Stimulated activated memory B cell treated with anti-CD40 and anti-IgM and Interleukin-4, amounts not matched to agents 10 μg/mL and 1 μg/mL and 100 μg/mL, for 72 hours (primary cell): ENCODE measurements at places on chromosomes 11 and 22.

DNA sequence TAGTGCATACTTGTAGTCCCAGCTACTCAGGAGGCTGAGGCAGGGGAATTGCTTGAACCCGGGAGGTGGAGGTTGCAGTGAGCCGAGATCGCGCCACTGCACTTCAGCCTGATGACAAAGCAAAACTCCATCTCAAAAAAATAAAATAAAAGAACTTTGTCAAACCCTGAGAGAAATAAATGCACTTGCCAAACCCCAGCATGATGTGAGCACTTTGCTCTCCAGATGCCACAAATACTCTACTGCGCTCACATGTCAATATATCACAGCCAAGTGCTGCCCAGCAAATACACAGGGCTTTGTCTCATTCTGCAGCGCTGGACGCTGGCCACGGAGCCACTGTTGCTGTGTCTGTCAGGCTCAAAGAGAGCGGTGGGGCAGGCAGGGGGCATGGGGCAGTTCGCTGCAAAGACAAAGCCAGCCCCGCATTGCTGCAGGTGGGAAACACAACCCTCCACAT lies 45.1 kb downstream of the AHNAK start:
- ATAC-seq = no peak

DNA sequence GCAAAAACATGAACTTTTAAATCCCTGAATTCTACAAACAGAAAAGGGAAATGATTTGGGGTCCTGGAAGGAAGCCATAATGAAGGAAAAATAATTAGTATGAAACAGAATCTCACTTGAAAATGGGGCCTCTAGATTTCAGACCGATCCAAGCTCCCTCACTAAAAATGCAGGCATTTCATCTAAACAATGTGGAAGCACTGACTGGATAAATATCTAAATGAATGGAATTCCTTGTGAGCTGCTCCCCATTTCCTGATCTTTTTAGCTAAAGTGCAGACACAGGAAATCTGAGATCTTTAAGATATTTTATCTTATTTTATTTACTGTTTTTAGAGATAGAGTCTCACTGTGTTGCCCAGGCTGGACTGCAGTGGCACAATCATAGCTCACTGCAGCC lies 1255.8 kb downstream of the LRRC4C start:
- ATAC-seq = no peak

GRCh38 chr11:39236916-39237315 lies 2222.5 kb downstream of the LRRC4C start:
- ATAC-seq = no peak

DNA sequence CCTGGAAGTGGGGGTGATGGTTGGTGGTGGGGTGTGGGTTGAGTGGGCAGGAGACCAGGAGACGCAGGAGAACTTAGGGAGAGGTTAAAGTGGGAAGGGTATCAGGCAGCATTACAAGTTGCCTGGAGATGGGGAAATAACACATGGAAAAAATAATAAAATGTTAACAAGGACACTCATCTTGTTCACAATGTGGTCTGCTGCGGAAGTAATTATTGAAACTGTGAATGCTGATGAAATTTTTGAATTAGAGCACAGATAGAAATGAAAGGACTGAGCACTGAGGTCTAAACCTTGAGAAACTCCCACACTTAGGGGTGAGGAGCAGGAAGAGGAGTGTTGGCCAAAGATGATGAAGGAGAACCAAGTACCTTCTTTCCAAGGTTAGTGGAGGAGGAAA lies 346.0 kb upstream of the PLET1 start:
- no peak for ATAC-seq

DNA sequence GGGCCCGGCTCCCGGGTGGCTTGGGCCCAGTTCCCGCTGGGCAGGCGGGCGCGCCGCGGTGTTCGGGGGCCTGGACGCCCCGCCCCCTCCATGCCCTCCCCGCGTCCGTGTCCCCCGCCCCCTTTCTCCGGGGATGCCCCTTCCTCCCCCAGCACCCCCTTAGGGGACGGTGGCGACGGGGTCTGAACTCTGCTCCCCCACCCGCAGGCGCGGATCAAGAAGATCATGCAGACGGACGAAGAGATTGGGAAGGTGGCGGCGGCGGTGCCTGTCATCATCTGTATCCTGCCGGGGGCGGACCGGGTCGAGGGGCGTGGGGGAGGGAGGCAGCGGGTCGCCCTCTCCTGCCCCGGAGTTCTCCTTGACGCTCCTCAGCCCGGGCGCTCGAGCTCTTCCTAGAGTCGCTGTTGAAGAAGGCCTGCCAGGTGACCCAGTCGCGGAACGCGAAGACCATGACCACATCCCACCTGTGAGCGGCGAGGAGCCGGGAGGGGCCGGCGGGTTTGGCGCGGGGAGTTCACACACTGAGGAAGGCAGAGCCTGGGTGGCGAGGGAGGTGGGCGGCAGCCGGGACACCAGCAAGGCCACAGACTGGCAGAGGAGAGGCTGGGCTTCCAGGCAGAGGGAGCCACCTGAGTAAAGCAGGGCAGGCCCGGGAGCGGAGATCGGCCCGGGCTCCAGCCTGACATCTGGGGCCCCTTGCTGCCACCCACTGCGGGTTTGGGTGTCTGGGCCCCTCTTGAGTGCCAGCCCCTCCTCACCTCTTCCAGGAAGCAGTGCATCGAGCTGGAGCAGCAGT lies 546 bp downstream of the DRAP1 start:
- ATAC-seq = peak; percentile 73

- ATAC-seq = no peak
These were observed 13.7 kb downstream of the ROBO3 start for GRCh38 chr11:124878759-124879492.

GRCh38 chr22:39530692-39531331 lies 1.7 kb downstream of the RPS19BP1 start:
- ATAC-seq = no peak

GRCh38 chr11:112212290-112212689 lies 13.9 kb upstream of the PTS start:
- ATAC-seq = no peak

GRCh38 chr22:21622011-21622918 lies 7.6 kb downstream of the YDJC start:
- no peak for ATAC-seq

- ATAC-seq = peak; percentile 91
These were observed 67.5 kb downstream of the PLEKHA7 start for GRCh38 chr11:16946477-16947282.

GRCh38 chr11:110185599-110185998 lies 92.4 kb downstream of the ZC3H12C start:
- ATAC-seq = no peak

GRCh38 chr22:34278121-34278520 lies 357.8 kb upstream of the LARGE1 start:
- no peak for ATAC-seq

DNA sequence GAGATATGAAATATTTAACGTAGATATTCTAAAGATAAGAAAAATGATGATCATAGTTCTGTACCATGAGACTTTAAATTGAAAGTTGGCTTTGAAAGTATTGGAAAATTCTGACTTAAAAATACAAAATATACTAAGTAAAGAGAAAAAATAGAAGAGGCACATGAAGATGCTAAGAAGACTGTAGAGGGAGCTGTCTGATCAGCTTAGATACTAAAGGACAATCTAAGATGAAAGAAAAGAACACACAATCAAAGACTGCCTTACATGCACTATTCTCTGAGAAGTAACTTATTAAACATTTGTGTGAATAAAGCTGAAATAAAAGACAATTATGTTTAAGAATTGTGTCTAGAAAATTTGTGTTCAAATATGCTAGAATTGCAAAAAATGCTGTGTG lies 55.1 kb downstream of the RBMXL2 start:
- ATAC-seq = no peak

- peak; percentile 43 for ATAC-seq
These were observed 26.0 kb downstream of the FDX1 start for GRCh38 chr11:110455718-110456117.

DNA sequence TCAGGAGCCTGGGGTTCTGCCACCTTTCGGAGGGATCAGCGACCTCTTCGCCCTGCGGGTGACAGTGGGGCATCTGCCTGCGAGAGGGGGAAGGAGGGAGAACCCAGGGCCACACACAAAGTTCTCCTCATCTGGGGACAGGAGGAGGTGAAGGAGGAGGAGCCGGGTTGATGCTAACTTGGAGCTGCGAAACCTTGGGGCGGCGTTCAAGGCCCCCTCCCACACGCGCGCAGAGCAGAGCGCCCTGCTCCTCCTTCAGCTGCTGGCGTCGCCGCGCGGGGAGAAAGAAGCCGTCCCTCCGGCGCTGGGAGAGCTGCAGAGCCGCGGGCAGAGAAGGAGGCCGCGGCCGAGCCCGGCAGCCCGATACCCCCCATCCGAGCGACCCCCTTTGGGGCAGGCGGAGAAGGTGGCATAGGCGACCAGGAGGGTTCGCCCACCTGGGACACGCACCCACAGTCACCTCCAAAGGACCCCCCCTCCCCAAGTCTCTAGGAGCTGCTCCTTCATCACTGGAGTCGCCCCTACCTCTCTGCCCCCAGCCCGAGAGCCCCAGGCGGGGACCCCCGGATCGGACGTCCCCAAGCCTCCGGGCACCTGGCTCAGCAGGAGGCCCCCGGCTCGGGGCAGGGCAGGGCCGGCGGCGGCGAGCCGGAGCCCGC lies at the start of gene RASD2:
Gene RASD2 (plus strand): TSS at position 237 of the 659 bp plus-strand sequence. CDS start 5,979 bp downstream, outside the sequence.
- peak; percentile 58 for ATAC-seq
